ENCODE measurements at places on chromosomes 3 and 15. TPM values are rescaled to one million over a fixed set of nuclear protein-coding genes. Genes with fewer than 3 reads are reported as not detected.
A peak's percentile ranks its signal among the peaks of the same experiment; 100 is the strongest.

DNA sequence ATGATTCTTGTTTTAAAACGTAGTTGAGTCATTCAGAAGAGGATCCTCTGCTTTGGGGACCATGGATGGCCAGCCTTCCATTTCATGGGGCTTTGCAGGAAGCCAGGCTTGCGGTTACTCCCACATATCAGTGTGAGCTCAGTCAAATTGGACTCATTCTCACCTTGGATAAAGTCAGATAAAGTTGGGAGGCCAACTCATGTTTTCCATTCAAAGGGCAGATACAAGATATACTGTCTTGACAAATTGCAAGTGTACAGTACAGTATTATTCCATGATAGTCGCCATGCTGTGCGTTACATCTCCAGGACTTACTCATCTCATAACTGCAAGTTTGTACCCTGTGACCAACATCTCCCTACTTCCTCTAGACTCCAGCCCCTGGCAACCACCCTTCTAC is 25.5 kb upstream of the B3GNT5 start:
- H3K36me3 ChIP-seq, result no peaks in the 10 kb centered on the region
- H3K4me1 ChIP-seq, result no peaks in the 10 kb centered on the region
- no peak for DNase-seq

Gene NR2E3
- 8.8 TPM for total RNA-seq

DNA sequence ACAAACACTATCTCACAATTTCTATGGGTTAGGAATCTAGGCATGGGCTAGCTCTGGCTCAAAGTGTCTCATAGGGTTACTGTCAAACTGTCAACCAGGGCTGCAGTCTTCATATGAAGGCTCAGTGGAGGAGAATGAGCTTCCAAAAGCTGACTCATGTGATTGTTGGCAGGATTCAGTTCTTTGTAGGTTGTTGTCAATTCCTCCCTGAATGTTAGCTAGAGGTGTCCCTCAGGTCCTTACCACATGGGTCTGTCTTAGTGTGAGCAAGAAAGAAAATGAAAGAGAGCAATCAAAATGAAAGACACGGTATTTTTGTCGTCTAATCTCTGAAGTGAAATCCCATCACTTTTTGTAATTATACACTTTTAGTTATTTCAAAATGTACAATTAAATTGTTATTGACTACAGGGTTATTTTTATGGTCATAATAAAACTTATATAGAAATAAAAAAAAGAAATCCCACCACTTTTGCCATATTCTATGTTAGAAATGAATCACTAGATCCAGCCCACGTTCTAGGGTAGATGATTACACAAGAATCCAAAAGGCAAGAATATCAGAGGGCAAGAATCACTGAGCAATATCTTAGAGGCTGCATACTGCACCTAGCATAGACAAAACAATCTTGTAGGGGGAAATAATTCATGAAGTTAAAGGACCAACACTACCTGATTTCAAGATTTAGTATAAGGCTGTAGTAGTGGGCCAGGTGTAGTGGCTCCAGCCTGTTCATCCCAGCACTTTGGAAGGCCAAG is 8.4 kb downstream of the ACSBG1 start:
- no peaks in the 10 kb centered on the region for H3K36me3 ChIP-seq
- H3K4me1 ChIP-seq, result no peaks in the 10 kb centered on the region
- H3K27ac ChIP-seq, result no peak overlapping the region
- H3K4me3 ChIP-seq, result no peak overlapping the region

- H3K4me1 ChIP-seq, result no peaks in the 10 kb centered on the region
- no peaks in the 10 kb centered on the region for H3K27me3 ChIP-seq
- no peaks in the 10 kb centered on the region for H3K36me3 ChIP-seq
- DNase-seq, result peak; percentile 17
- no peak overlapping the region for H3K27ac ChIP-seq
- H3K4me3 ChIP-seq, result no peak overlapping the region
These were observed 688.9 kb upstream of the NAALADL2 start for GRCh38 chr3:174170248-174170647.

Gene CFAP91
- total RNA-seq, result 0.10 TPM

Gene KBTBD13
- 0.15 TPM for total RNA-seq

DNA sequence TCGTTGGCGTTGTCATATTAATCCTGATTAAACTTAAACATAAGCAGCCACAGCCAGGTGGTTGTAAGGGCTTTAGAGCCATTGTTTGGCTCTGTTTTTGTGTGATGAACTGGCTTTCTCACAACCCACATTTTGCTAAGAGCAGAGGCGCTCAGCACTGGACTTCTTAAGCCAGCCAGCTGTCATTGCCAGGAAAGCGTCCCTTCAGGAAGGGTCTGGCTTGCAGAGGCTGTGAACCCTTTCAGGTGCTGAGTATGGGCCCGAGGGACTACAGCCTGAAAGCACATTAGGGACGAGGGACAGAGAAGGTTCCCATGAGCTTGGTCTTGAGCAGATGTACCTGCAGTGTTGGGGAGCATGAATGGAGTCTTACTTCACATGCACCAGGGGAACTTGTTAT is 112.3 kb downstream of the CHCHD6 start:
- H3K4me1 ChIP-seq, result peaks cover 3% of the 10 kb centered on the region
- no peaks in the 10 kb centered on the region for H3K36me3 ChIP-seq
- H3K27ac ChIP-seq, result no peak overlapping the region
- no peak for DNase-seq

DNA sequence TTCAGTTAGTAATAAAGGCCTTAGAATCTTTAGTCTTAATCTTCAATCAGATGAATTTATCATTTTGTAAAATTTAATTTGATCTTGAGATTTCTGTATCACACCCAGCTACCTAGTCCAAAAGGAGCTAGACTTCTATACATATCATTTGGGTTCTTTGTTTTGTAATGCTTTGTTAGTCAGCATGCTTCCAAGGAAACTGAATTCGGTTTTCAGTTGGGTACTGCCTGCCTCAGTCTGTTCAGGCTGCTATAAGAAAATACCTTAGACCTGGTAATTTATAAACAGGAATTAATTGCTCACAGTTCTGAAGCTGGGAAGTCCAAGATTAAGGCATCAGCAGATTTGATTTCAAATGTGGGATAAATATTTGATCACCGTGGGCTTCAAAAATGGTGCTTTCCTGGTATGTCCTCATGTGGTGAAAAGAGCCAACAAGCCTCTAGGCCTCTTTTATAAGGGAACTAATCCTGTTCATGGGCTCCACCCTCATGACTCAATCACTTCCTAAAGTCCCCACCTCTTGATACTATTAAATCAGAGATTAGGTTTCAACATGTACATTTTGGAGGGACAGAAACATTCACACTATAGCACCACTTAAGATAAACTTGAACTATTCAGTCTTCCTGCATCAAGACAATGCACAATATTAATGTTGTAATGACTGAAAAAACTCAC is 800.7 kb downstream of the NAALADL2 start:
- no peak overlapping the region for H3K27ac ChIP-seq
- DNase-seq, result no peak

Gene C3orf18
- 2.4 TPM for total RNA-seq

DNA sequence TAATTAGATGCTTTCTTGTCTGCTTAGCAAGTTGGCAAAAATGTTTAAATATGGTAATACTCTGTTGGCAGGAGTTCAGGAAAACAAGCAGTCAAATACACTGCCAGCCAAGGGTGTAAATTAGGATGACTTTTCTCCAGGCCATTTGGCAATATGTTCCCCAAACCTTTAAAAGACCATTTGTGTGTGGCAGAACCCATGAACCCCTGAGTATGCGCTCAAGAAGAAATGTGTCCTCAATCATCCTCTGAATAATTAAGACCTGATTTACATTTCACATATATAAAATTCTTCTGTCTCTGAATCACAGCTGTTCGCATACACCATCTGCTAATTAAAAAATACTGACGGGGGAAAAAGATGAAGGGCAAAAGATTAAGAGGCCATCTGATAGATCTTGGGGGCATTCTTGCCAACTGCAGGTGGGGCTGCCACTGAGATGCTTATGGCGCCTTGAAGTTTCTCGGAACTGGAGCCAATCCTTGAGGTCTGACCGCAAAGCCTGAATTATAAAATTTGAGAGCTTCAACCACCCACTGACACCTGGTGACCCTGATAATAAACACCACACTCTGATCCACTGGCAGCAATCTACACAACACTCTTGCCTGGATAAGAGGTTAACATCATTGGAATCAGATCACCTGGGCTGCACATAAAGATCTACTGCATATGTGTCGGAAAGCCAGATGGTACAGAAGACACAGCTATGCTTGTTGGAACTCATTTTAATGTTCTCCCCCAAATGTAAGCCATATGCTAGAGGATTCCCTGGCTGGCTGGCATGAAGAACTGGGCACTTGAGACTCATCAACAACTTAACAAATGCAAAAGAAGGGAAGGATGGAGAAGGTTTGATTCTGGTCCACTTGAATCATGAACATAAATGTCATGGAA is 190.6 kb downstream of the OSBPL10 start:
- H3K4me3 ChIP-seq, result no peak overlapping the region
- H3K36me3 ChIP-seq, result no peaks in the 10 kb centered on the region
- H3K27me3 ChIP-seq, result no peaks in the 10 kb centered on the region
- H3K4me1 ChIP-seq, result no peaks in the 10 kb centered on the region
- DNase-seq, result no peak
- H3K27ac ChIP-seq, result no peak overlapping the region

GRCh38 chr3:84504761-84505160 is 454.0 kb upstream of the CADM2 start:
- H3K4me1 ChIP-seq, result no peaks in the 10 kb centered on the region
- no peak overlapping the region for H3K4me3 ChIP-seq
- no peaks in the 10 kb centered on the region for H3K27me3 ChIP-seq
- DNase-seq, result no peak
- H3K27ac ChIP-seq, result no peak overlapping the region

Measured in SJCRH30 (cell line).